ENCODE measurements at places on chromosomes 1 and 21.

- DNase-seq: no peak
Observed at GRCh38 chr1:32870615-32871363, at the start of gene FNDC5. TSS of gene FNDC5 (minus strand) at chr1:32870912.

GRCh38 chr1:176068901-176069300 lies 138.2 kb downstream of the COP1 start:
- DNase-seq: no peak

GRCh38 chr1:46076343-46076742 lies 56.1 kb downstream of the PIK3R3 start:
- no peak for DNase-seq

GRCh38 chr1:119632103-119632490 lies 16.0 kb downstream of the ZNF697 start:
- no peak for DNase-seq

- DNase-seq: no peak
Observed at GRCh38 chr1:89669441-89669840, 36.5 kb downstream of the LRRC8C start.

- peak; percentile 31 for DNase-seq
Observed at GRCh38 chr1:170929835-170930554, 5.3 kb upstream of the MROH9 start.

DNA sequence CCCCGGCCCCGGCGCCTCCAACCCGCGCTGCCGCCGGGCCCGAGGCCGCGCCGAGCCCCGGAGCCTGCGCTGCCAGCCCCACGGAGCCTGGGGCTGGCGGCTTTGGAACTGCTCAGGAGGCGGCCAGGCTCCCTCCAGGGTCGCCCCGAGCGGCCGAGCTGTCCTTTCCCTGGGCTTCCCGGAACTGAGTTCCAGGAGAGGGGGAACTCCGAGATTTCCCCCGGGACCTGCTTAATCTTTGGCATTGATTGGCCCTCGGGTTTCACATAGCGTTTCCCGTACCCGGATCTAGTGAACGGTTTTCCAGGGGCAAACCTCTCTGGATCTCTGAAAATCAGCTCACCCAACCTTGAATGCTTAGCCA lies 504 bp downstream of the H6PD start:
- DNase-seq: no peak

GRCh38 chr1:84775535-84775920 lies 85.3 kb upstream of the SSX2IP start:
- no peak for DNase-seq

GRCh38 chr1:153510984-153511410 lies 24.8 kb downstream of the S100A6 start:
- DNase-seq: peak; percentile 77

GRCh38 chr1:187514110-187514509 lies 685.4 kb downstream of the PLA2G4A start:
- no peak for DNase-seq

DNA sequence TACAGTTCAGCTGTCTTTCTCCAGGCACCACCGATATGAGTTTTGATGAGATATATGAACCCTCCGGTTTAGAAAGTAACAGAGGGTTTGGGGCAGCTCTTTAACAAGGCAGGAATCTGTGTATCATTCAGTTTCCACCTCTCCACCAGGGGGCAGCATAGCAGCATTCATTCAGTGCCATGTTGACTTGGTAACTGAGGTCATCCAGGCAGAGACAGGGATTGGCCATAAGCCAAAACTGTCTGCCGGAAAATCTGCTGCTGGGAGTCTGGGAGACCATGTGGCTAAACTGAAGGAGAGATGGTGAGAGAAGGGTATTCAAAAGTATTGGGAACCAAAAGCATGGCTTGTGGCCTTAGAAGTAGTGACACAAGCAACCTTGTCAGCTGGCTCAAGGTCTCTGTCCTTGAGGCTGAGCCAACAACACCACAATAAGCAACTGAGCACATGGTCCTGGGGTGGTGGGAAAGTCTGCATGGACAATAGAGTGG lies 98.5 kb downstream of the LMX1A start:
- peak; percentile 96 for DNase-seq

- no peak for DNase-seq
Observed at GRCh38 chr1:115976921-115977498, 697 bp downstream of the SLC22A15 start.

DNA sequence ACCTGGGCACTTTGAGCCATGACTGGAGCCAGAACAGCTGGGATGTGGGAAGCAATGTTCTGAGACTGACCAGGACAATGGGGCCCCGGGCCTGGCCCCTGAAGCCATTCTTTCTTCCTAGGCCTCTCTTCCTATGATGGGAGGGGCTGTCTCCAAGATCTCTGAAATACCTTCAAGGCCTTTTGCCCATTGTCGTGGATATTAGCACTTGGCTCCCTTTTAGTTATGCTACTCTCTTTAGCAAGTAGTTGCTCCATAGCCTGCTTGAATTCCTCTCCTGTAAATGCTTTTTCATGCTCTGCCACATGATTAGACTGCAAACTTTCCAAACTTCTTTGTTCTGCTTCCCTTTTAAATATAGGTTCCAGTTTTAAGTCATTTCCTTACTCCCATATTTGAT lies 262.9 kb upstream of the CACYBP start:
- DNase-seq: no peak

All from NCI-H187 (cell line).